Fibroblast of skin of right quadriceps (primary cell): ENCODE measurements at places on chromosomes 11 and 22.

DNA sequence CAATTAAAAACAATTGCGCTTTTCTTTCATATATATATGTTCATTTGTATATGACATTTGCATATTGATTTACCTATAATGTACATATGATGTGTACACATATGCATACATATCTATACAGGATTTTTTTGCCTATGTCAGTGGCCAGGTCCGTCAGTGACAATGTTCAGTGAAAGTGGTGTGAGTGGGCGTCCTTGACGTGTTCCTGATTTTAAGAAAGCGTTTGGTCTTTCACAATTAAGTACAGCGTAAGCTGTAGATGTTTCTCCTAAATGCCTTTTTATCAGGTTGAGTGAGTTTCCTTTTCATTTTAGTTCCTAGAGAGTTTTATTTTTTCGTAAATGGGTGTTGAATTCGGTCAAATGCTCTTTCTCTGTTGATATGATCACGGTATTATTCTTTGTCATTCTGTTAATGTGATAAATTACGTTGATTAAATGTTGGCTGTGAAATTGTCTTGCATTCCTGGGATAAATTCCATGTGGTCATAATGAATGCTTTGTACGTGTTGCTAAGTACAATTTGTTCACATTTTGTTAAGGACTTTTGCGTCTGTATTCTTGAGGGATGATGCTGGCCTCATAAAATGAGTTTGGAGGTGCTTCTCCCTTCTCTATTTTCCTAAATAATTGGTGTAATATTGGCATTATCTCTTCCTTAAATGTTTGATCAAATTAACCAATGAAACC, 10.6 kb upstream of the GNB1L start:
- DNase-seq: peak; percentile 22

DNA sequence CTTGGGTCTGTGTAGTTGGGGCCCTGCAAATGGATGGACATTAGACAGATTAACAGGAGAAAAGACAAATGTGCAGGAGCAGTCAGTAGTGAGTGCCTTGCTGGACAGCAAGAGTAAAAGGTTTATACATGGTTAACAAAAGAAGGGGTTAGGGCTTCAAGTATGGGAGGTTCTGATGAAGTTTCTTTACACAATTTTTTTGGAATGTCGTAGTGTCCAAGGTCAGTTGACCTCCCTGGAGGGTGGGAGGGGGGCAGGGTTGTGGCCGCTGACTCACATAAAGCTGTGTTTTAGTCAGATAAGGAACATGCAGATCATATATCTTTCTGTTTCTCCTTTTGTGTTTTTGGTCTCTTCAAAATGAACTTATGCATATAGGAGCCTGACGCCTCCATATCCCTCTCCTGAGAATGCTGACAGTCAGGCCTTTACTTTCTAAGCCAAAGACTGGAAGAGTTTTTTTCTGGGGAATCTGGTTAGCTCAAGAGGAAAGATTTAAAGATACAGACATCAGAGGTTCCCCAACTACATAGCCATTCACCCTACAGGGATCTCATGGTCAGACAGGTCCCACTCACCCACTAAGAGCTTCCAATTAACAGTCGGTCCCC, 134.3 kb downstream of the NECTIN1 start:
- DNase-seq: peak; percentile 52

DNA sequence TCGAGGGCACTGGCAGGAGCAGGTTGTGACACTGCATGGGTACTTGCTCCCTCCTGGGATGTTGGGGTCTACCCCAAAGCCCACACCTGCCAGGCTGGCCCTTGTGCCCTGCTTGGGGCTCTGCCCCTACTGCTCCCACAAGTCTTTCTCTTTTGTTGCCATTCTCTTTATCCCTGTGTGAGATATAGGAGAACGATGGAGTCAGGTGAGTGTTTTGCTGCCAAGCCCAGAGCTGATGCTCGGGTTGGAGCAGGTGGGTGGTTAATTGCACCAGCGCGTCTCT, 292.6 kb downstream of the TBC1D22A start:
- no peak for DNase-seq

DNA sequence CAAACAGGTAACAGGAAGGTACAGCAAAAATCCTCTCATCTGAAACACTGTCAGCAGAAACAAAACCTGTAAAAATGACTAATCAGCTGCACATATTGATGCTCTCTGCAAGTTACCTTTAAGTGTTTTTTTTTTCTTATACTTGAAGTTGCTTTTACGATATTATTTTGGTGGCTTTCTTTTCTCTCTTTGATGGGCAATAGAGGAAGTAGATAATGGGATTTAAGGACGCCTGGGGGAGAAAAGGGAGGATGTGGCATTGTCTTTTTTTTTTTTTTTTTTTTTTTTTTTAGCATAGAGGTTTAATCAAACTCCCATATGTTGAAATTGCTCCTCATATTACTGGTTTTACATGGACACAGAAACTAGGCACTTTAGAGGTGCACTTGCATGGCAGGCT, 11.4 kb upstream of the ADSL start:
- no peak for DNase-seq

DNA sequence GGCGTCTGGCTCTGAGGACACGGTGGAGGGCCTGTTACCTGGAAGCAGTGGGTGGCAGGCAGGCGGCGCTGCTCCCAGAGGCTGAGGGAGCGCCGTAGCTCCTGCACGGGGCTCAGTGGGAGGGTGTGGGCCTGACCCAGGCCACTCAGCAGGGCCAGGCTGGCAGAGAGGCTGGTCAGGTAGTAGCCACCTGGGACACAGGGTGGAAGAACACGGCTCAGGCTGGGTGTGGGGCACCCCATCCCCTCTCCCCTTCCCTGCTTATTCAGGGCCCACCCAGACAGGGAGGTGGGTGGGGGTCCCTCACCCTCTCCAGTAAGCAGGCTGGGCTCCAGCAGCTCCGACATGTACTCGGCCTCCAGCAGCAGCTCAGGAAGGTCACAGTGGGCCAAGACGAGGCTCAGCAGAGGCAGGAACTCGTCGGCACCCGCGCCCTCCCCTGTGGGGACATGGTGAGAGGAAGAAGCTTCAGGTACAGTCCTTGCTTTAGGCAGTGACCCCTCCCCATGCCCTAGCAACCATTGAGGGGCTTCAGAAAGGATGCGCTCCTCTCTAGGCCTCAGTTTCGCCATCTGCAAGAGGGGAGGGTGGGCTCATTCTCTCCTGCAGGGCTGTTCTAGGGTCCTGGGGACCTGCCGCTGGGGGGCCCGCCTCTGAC, 2.9 kb downstream of the RIN1 start:
- DNase-seq: no peak

GRCh38 chr11:40306938-40307548, 1152.4 kb downstream of the LRRC4C start:
- DNase-seq: peak; percentile 62

DNA sequence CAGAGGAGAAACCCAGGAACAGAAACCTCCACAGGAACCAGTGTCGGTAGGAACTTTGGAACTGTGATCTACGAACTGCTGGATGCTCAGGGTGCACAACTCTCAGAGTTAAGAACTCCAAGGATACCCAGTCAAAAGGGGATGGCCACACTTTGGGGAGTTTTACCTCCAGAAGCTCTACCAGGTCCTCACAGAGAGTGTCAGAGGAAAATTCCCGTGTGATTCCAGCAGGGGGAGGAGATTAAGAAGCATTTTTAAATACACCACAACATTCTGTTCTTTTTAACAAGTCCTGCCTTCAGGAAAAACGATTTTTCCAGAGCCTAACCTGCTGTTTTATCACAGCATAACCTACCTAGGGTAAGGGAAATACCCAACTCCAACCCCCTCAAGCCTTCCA, 104.0 kb downstream of the SOX6 start:
- peak; percentile 10 for DNase-seq

DNA sequence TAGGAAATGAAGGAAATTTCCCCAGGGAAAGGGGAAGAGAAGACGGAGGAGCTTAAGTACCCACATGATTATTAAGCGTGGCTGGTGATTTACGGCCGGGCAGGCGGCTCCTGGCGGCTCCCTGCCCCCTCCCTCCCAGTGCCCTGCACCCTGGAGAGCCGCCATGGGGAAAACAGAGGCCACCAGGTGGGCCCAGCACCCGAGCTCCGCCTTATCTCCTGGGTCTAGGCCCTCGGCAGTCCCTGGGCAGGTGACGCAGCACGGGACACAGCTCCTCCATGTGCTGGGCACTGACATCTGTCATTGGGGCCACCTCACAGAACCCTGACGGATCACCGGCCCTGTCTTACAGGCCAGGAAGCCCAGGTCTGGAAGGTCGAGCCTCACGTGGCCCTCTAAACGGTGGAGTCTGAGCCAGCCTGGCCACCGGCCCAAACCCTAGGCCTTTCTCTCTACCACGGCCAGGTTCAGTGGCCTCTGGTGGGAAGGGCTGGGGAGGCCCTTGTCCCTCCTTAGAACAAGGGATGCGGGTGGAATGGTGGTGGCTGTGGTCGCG, 60.2 kb upstream of the PPARA start:
- DNase-seq: no peak

GRCh38 chr11:103832762-103833161, 203.7 kb upstream of the DDI1 start:
- DNase-seq: peak; percentile 15

DNA sequence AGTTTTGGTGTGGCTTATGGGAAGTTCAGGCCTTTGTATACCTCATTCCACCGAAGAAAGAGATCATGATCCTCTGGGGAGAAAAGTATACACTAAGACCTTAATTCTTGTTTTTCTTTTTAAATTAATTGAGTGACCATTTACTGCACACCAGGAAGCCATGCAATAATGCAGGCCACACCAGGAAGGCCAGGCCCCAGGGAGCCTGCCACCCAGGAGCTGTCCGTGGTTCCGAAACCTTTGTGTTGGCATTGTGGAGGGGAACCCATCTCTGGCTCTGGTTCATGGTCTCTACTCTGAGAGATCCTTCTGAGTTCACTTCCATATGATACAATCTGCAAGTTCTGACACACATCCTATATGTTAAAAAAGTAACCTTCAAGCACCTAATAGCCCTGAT, 291.8 kb downstream of the MIAT start:
- DNase-seq: peak; percentile 13

DNA sequence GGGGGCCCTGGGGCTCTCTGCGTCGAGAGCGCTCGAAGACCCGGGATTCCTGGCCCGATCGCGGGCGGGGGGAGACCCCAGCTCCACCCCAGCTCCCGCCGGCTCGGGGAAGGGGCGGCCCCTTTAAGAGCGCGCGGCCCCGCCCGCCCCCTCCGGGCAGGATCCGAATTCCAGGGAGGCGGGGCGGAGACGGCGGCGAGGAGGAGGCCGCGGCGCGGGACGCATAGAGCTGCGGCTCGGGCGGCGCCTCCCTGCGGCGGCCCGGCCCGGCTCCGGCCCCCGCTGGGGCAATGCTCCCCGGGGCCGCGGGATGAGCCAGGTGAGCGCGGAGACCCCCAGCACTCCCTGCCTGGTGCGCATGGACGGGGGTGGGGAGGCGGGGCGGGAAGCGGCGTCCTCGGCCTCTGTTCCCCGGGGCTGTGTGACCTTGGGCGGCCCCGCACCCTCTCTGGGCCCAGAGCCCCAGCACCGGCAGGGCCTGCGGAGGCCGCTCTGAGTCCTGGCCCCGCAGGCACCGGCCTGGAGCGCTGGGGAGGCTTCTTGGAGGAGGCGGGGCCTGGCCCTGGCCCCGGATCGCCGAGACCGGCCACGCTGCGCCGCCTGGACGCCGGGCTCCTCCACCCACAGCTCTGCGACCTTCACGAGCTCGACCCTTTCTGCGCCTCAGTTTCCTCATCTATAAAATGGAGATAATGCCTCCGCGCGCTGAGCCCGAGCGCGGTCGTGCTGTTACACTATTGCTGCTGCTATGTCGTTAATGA, 565 bp downstream of the GAS2L1 start:
- DNase-seq: peak; percentile 80

DNA sequence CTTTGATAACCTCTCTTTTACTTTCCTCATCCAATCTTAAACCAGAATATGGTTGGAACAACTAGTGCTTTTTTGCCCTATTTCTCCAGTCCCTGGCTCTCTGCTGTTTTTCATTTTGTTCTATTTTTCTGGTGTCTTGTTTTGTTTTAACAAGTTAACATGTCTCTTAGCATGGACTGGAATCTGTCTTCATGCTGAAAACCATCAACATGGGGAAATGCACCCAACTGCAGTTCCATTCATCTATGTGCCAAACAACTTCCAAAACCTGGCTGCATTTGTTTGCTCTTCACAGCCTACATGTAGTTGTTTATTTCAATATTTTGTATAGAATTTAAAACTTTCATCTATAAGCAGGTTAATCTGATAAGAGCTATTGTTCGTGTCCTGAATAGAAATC, 46.8 kb upstream of the NOX4 start:
- no peak for DNase-seq

GRCh38 chr11:133306019-133306418, 226.3 kb downstream of the OPCML start:
- no peak for DNase-seq

DNA sequence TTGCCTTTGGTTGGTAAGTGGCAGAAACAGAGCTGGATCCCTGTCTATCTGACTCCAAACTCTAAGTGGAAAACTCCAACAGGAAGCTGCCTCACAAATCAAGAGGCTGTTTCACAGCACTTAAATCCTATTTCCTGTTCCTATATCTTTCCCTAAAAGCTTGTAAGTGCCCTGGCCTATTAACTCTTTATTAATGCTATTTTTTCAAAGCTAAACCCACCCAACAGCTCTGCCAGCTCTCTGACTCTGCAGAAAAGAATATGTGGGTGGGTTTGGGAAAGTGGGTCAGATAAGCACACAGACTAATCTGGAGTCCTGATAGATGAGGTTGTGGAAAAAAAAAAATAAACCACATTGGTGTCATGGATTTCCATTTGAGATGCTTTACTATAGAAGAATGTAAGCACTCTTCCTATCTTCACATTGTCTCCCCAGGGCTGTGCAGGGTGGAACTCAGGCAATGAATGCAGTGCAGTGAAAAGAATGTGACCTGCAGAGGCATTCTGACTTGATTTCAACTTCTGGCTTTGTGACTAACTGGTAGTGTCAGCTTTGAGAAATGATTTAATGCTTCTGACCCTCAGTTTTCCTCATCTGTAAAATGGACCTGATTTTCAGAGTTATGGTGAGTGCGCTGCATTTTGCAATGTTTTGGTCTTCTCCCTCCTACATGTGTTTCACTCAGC, 125.6 kb downstream of the AASDHPPT start:
- no peak for DNase-seq

DNA sequence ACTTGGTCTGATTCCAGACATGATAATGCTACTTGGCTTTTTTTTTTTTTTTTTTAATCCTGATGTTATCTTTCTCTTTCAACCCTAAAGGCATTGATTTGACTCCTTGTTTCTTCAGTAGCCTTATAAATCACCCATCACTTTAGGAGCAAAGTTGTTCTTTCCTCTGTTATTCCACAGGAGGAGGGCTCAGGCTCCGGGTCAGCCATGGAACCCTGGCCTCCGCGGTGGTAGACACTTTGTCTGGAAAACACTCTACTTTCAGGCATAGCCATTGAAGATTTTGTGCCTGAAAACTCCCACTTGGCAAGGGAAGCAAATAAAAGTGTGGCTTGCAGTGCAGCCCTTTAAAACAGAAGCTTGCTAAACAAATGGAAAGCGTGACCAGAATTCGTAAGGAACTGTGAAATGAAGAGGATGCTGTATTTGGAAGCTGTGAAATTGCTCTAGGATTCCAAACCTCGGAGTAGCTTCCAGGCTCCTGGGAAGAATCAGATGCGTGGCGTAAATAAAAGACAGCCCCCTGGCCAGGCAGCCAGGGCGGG, 44.9 kb downstream of the ARHGAP8 start:
- DNase-seq: no peak
